Naive thymus-derived CD8-positive, alpha-beta T cell (primary cell): ENCODE measurements at places on chromosomes 11 and 22. TPM values are rescaled to one million over a fixed set of nuclear protein-coding genes. Genes with fewer than 3 reads are reported as not detected.

CRYBB2 gene
- polyA plus RNA-seq, result not detected

MN1 gene
- polyA plus RNA-seq, result not detected

GRCh38 chr22:24338726-24339451 lies 68.3 kb downstream of the SPECC1L start:
- DNase-seq, result no peak

GRCh38 chr11:36214976-36215692 lies 74.1 kb downstream of the COMMD9 start:
- no peak for DNase-seq

- DNase-seq, result no peak
Measured at GRCh38 chr11:124222407-124222806, 18.5 kb upstream of the OR8G1 start.
